ENCODE measurements at places on chromosomes 2 and 18. TPM values are rescaled to one million over a fixed set of nuclear protein-coding genes. Genes with fewer than 3 reads are reported as not detected.

Gene PIGN
- 24.1 TPM for total RNA-seq

Gene UGT1A6
- total RNA-seq: 0.05 TPM

Gene ATP8B1
- 38.8 TPM for total RNA-seq

Gene MEX3C
- 33.6 TPM for total RNA-seq

Gene ZDBF2
- total RNA-seq: 19.8 TPM

Gene MC4R
- total RNA-seq: 3.9 TPM

Gene FER1L5
- 0.10 TPM for total RNA-seq

Gene MPHOSPH10
- total RNA-seq: 46.4 TPM

Gene VWA3B
- total RNA-seq: not detected

Gene NT5DC4
- total RNA-seq: not detected

Gene SIX3
- total RNA-seq: not detected

Gene SPAG16
- 57.0 TPM for total RNA-seq

Gene EIF2AK2
- 43.1 TPM for total RNA-seq

Gene RNF152
- total RNA-seq: 0.95 TPM

Gene IL1RL2
- not detected for total RNA-seq

Gene PRKAG3
- not detected for total RNA-seq

Gene KLHL29
- 0.86 TPM for total RNA-seq

Gene SLC5A7
- not detected for total RNA-seq

Gene DLX2
- 0.81 TPM for total RNA-seq

Gene PPM1G
- 185 TPM for total RNA-seq

Gene RAB6D
- not detected for total RNA-seq

Gene LONRF2
- total RNA-seq: 5.0 TPM

Gene TMX3
- total RNA-seq: 24.7 TPM

Gene ASAP2
- total RNA-seq: 20.4 TPM

Gene REG3G
- not detected for total RNA-seq

Gene OXER1
- not detected for total RNA-seq

Gene SPATA3
- total RNA-seq: not detected

Gene CABLES1
- total RNA-seq: 7.1 TPM

Gene IAH1
- total RNA-seq: 36.0 TPM

Gene LIMS2
- total RNA-seq: 6.2 TPM

Gene SERPINB3
- total RNA-seq: not detected

Gene LRATD1
- total RNA-seq: not detected

Measured in A172 (cell line).